ENCODE measurements at places on chromosomes 2 and 18. TPM values are rescaled to one million over a fixed set of nuclear protein-coding genes. Genes with fewer than 3 reads are reported as not detected.

REG1B gene
- total RNA-seq: not detected

C2orf78 gene
- total RNA-seq: not detected

UGT1A4 gene
- total RNA-seq: not detected

CRYGC gene
- not detected for total RNA-seq

PNPT1 gene
- 22.3 TPM for total RNA-seq

Data from hair follicular keratinocyte (primary cell).